ENCODE measurements at places on chromosomes 5 and 9. TPM values are rescaled to one million over a fixed set of nuclear protein-coding genes. Genes with fewer than 3 reads are reported as not detected.

Gene GPR150
- not detected for total RNA-seq

Gene PCDHGA9
- total RNA-seq = 7.5 TPM

Gene TLR4
- total RNA-seq = 9.8 TPM

- DNase-seq = peak; percentile 98
Measured at GRCh38 chr9:127698985-127699670, 7.7 kb upstream of the CFAP157 start.

DNA sequence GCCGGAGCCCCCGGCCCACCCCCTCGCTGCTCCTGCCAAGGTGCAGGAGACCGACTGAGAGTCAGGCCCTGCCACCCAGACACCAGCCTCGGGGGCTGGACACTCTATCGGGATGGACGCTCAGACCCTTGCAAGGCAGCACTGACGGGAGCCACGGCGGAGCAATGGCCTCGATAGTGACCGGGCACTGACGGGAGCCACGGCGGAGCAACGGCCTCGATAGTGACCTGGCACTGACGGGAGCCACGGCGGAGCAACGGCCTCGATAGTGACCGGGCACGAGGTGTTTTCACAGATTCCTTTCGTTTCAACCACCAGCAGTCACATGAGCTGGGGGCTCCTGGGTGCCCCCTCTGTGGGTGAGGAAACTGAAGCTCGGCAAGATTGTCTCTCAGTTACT lies 123.6 kb upstream of the PPP1R26 start:
- no peak for DNase-seq

DNA sequence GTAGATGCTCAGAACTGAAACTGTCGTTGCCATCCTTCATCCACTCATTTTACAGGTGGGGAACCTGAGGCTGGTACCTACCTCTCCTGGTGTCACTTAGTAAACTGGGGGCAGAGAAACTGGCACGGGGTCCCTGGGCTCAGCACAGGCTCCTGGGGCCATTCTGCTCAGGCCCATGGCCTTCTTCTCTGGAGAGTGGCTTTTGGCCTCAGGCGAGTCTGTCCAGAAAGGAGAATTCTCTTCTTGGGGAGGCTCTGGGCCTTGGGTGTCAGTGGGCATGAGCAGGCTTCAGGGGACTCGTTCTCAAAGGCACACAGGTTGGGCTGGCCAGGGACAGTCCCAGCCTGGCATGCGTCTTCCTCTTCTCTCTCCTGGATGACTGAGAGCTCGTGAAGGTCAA lies 24.6 kb downstream of the COL5A1 start:
- no peak for DNase-seq

DNA sequence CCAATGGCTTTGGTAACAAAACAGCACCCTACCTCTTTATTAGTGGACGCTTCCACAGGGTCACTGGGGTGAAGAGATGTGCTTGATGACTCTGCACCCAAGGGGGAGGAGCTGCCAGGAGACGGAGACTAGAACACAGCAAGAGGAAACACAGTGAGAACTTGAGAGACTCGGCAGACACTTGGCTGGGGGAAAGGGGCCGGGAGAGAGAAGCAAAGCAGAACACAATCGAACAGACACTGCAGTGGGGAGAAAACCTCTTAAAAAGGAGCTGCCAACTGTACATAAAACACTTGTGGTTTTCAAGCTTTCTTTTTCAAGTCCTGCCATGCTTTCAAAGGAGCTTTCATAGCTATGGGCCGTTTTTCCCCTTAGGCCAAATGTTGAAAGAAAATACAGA lies 151.0 kb downstream of the ENTREP1 start:
- no peak for DNase-seq

DNA sequence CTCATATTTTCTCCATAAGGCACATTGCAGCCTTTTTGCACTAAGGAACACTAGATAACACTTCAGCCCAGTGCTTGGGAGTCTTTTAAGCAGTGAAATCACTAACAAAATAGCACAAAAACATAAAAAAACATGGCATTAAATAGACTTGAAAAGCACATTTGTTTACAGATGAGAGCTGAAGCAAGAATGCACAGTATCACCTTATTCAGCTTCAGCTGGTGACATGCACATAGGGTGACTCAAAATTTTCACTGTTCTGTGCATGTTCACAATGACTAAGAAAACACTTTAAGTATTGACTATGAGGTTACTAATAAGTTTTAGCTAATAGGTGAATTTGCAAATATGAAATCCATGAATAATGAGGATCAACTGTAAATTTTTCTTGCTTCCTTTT lies 293.9 kb upstream of the TARS1 start:
- no peak for DNase-seq
